Osteocyte (in vitro differentiated cells): ENCODE measurements at places on chromosomes 1 and 21. TPM values are rescaled to one million over a fixed set of nuclear protein-coding genes. Genes with fewer than 3 reads are reported as not detected.

- DNase-seq = no peak
These were observed 2.7 kb upstream of the RUNX3 start for GRCh38 chr1:24932725-24933294.

The OPRD1 gene
- total RNA-seq = 0.27 and 0.34 TPM in 2 replicates

GRCh38 chr1:200890818-200891773 lies 3.6 kb upstream of the INAVA start:
- DNase-seq = no peak

DNA sequence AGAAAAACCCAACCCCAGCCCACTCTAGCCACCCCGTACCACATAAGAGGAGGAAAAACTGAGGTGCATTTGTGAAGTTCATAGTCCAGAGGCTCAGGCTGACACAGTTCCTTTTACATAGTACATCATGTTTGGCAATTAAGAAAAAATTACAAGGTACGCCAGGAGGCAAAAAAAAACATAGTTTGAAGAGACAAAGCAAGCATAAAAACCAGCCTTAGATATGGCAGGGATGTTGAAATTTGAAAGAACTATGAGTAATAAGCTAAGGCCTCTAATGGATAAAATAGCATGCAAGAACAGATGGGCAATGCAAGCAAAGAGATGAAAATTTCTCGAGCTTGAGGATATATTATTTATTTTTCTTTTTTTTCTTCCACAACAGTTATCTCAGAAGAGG lies 31.9 kb downstream of the MIXL1 start:
- DNase-seq = no peak

The TMEM39B gene
- 22.9 and 25.0 TPM in 2 replicates for total RNA-seq

DNA sequence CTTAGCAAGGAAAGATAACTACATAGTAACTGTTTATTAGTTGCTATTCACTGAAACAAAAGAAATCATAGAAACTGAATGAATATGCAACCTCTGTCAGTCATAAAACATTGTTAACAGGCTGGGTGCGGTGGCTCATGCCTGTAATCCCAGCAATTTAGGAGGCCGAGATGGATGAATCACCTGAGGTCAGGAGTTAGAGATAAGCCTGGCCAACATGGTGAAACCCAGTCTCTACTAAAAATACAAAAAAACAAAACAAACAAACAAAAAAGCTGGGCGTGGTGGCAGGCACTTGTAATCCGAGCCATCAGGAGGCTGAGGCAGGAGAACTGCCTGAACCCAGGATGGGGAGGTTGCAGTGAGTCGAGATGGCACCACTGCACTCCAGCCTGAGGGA lies 44.1 kb downstream of the CRB1 start:
- DNase-seq = no peak

The ZSCAN20 gene
- 5.2 and 7.3 TPM in 2 replicates for total RNA-seq

DNA sequence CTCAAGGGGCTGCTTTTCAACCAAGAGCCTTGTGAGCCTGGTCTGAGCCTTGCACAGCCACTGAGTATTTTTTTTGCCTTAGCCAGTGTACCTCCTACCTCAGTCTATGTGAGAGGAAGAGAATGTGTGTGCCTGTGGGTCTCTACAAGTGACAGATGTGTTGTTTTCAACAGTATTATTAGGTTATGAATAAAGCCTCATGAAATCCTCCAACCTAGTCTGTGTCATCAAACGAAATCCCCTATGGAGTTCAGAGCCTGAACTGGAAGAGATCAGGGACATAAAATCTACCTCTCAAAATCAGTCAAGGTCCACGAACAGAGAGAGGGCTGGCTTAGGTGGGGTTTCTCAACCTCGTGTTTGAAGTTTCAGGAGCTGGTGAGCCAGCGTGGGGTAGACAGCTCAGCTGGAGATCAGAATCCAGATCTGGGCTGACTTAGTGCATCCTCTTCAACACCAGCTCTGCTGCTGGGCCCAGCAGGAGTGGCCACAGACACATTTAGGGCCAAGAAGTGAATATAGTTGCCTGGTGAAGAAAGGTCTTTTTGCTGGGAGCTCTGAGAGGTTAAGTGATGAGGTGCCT lies 8.2 kb downstream of the XKR8 start:
- no peak for DNase-seq

DNA sequence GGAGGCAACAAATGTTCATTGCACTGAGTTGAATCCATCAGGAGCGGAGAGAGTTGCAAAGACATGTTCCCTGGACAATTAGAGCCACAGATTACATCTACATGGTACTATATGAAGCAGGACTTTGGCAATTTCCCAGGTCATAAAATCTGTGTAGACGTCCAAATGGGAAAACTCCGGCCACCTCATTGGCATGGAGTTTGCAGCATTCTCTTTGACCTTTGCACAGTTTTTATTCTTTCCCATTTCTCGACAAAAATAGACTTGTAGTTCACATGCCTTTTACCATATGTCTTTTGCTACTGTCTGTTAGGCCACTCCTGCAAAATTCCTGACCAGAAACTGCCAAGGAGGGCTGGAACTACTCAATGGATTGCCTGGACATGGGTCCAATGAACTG lies 48.2 kb downstream of the UBE2T start:
- DNase-seq = no peak

The ICOSLG gene
- total RNA-seq = 9.6 and 10.5 TPM in 2 replicates

The GFI1 gene
- total RNA-seq = 0.11 and 0.18 TPM in 2 replicates

The RRP1B gene
- total RNA-seq = 26.0 and 26.5 TPM in 2 replicates
